Cortex of kidney (tissue), 1 donor: ENCODE measurements at places on chromosomes 1 and 21.

DNA sequence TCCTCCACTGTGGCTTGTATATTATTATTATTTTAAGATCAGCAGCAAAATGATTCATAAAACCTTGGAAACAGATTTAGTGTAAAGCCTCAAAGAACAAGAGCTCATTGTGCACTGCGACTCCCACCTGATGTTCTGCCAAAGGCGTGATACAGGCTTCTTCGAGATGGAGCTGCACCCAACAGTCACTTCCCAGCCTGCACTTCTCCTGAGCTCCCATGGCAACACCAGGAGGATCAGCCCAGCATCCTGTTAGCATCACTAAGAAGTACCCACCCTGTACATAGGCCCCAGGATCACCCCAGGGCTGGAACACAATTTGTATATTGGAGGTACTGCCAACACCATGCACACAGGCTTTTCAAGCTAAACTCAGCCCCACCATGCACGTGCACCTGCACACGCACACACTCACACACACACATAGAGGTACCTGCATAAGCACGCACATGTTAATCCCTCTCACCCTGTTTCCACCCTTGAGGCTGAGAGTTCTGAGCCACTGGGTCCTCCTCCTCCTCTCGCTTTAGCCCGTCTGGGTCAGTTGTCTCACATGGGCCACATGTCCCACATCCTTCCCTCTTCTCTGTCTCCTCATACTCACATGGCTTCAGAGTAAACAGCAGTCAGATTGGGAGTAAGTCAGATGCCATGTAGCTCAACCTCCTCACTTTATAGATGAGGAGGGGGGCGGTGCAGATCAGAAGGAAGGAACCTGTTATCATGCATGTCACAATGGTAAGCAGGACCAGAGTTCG, 281.9 kb upstream of the POU3F1 start:
- no peak for DNase-seq

- DNase-seq: no peak
Observed at GRCh38 chr1:13667691-13668090, 32.3 kb upstream of the PRDM2 start.

- no peak for DNase-seq
Observed at GRCh38 chr1:66267201-66267940, 266.6 kb upstream of the SGIP1 start.

GRCh38 chr1:113630340-113631327, 128.7 kb downstream of the PHTF1 start:
- DNase-seq: no peak

DNA sequence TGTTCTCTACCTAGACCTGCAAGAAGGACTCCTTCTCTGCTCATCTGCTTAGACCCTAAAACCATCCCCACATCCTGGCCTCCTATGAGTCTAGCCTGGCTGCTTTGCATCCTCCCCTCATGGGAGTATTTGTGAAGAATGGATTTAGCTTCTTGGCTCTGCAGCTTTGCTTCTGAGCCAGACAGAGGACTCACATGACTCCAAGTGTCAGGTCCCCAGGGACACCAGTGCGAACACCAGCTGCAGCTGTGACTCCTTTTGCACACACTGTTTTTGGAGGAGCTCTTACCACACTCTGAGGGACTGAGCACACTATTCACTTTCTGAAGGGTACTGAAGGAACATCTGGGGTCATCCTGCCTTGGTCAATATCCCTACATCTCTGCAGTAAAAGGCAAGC, 131.8 kb upstream of the SGIP1 start:
- no peak for DNase-seq

- DNase-seq: no peak
Observed at GRCh38 chr1:201930137-201930536, 16.2 kb downstream of the LMOD1 start.

- DNase-seq: no peak
Observed at GRCh38 chr1:22490309-22490708, 38.7 kb downstream of the ZBTB40 start.
